ENCODE measurements at places on chromosomes 5 and 9.

GRCh38 chr9:135040892-135041291, 46.6 kb upstream of the OLFM1 start:
- no peak for DNase-seq

DNA sequence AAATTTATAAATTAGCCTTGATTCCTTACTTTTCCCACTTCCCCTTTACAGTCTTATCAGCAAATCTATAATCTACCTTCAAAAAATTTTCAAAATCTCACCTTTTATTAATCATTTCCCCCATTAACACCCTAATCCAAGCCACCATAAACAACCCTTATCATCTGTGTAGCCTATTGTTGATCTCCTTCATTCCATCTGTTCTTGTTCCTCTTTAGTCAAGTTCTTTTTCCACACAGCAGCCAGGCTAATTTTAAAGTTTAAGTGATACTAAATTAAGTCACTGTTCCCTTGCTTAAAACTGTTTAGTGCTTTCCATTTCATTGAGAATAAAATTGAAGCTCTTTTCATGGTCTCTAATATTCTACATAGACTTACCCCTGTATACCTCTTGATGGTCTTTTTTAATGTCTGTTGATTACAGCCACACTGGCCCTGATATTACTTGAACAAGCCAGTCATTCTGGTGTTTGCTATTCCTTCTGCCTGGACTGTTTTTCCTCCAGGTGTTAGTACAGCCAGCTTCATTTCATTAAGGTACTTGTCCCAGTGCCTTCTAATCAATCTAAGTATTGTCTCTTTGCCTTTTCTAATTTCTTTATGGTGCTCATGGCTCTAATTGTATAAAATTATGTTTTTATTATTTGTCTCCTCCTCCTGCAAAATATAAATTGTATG, 31.1 kb downstream of the GPR151 start:
- DNase-seq: no peak

- DNase-seq: no peak
Measured at GRCh38 chr5:88678770-88679381, 204.1 kb downstream of the MEF2C start.

DNA sequence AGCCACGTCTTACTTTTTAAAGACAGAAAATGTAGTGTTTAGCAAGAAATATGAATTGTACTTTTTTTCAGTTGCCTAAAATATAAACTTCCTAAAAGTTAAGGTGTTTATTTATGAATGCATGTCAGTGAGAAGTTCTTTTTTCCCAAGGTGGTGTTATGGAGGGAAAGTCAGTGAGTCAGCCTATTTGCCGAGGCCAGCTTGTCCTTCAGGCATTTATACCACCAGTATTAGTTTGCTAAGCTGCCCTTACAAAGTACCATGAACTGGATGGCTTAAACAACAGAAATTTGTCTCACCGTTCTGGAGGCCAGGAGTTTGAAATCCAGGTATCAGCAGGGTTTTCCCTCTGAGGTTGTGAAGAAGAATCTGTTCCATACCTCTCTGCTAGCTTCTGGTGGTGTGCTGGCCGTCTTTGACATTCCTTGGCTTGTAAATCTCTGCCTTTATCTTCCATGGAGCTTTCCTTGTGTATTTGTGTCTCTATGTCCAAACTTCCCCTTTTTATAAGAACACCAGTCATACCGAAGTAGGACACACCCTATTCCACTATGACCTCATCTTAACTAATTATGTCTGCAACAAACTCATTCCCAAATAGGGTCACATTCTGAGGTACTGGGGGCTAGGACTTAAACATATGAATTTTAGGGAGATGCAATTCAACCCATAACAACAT, 38.4 kb downstream of the PRKACG start:
- no peak for DNase-seq

- DNase-seq: no peak
Measured at GRCh38 chr5:132251220-132251725, 6.2 kb upstream of the PDLIM4 start.

DNA sequence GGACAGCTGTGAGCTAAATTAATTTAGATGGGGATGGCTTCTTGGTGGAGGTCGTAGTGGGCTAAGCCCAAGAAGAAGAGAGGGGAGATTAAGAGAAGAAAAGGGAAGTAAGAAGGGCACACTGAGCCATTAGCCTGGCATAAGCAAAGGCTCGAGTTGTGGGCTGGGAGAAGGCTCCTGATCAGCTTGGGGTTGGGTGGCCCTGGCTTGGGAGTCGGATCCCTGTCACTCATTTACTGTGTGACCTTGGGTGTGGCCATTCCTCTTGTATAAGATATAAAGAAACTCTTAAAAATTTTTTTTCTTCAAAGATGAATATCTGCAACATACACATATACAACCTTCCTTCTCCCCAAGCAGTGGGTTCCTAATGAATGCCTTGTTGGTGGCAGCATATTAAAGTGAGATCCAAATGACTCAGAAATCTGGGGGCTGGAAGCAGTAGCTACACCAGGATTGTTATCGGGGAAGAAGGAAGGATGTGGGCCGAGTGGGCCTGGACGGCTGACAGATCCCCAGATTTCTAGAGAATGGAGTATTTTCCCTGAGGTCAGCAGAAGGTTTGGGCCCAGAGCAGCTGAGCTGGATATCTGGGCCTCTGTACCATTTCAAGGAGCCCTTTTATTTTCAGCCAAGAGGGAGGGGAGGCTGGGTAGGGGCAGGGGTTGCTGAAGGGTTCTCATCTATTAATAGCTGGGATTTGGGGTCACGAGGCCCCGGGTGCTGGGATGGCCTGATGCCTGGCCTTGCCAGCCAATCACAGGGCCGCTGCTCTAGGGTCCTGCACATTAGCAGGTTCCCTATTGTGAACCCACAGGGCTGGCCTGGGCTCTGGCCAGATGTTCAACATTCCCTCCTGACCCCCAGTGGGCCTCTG, 52.1 kb downstream of the PPARGC1B start:
- DNase-seq: no peak

GRCh38 chr5:100788417-100788816, 114.7 kb downstream of the ST8SIA4 start:
- DNase-seq: no peak

DNA sequence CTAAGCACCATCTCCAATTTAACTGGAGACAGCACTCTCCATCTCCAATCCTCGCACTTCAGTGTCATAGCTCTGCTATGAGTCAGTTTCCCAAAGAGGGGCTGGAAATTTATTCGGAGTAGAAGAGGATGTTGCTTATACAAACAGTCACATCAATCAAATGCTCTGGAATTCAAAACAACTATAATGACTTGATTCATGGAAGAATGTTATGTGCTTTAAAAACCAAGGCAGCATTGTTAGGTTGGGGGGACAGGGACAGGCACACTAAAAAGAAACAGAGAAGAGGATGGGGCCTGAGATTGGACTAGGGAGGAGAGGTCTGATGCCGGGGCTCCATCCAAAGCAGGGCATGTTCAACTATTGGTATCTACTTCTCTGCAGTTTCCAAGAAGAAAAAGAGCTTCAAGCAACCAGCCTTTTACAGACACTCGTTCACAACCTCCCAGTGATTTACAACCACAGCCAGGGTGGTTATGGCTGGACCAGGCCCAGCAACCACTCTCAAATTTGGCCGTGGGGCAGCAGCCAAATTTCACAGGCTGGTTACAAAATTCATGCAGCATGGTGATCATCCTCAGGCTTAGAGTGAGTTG, 117.5 kb upstream of the ZNF366 start:
- no peak for DNase-seq

GRCh38 chr9:114275246-114276004, 47.5 kb upstream of the ORM1 start:
- DNase-seq: no peak

- DNase-seq: no peak
Measured at GRCh38 chr9:118008246-118008645, 304.0 kb downstream of the TLR4 start.

DNA sequence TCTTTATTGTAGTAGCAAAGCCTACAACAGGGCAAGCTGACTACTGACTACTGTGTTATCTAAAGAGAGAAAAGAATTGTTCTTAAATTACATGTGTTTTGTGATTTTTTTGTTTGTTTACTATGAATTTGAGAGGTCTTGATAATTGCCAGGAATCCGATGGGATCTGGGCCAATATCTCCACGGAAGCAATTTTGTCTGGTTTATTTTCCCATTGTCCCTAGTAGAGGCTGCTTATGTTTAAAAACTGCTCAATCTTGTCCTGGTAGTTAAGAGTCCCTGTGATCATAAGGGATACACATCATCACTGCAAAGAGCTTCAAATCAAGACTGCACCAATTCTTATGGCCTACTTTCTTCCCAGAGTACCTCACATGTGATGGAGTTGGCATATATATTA, 94.4 kb downstream of the GLDC start:
- no peak for DNase-seq

GRCh38 chr5:146395193-146395592, 51.9 kb upstream of the TCERG1 start:
- DNase-seq: no peak

- DNase-seq: no peak
Measured at GRCh38 chr5:95027151-95027721, 257.7 kb downstream of the MCTP1 start.

DNA sequence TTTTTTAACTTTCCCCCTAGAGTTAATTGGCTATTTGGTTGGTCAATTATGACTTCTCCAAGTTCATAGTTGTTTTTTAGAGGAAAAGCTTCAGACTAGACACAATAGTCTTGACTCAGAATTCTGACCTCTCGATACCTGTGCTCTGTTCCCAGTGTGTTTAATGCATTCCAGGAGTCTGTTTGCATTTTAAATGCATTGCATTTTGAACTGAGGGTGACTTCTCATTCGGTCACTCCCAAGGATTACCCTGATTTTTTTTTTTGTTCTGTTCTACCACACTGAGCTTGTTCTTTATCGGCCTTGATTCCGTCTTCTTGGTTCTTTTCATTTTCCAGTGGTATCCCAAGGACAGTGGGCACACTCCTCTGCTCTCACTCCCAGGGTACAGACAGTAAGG, 16.3 kb downstream of the ARHGEF28 start:
- DNase-seq: no peak

DNA sequence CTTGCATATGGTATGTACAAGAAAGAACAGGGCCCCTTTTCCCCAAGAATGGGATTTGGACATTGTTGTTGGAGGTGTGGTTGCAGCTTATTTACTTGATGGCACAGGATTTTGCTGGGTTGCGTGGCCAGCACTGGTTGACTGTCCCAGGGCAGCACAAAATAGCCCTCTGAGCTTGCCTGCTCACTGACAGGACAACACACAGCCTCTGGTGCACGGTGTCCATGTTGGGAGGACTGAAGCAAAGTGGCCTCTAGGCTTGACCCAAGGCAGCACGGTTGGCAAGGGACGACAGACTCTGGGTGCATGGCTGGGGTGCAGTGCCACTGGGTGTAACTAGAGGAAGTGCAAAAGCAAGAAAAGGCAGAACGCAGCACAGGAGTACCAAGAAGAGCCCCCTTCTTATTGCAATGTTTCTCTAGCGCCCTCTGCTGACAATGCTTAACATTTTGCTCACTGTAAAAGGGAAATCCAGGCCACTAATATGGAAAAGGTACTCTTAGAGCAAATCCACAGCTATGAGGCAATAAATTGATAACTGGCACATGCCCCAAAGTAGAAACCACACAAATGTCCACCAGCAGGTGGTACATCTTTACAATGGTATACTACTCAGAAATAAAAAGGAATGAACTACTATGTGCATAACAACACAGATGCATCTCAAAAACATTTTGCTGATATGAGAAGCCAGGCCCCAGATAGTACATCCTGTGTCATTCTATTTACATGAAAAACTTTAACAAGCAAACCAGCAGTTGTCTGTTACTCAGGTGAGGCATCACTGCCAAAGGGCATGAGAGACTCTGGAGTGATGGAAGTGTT, 47.4 kb upstream of the BARX1 start:
- DNase-seq: peak; percentile 46

- no peak for DNase-seq
Measured at GRCh38 chr9:107704774-107705173, 215.2 kb upstream of the KLF4 start.

GRCh38 chr5:58922461-58923171, 339.7 kb downstream of the RAB3C start:
- no peak for DNase-seq

DNA sequence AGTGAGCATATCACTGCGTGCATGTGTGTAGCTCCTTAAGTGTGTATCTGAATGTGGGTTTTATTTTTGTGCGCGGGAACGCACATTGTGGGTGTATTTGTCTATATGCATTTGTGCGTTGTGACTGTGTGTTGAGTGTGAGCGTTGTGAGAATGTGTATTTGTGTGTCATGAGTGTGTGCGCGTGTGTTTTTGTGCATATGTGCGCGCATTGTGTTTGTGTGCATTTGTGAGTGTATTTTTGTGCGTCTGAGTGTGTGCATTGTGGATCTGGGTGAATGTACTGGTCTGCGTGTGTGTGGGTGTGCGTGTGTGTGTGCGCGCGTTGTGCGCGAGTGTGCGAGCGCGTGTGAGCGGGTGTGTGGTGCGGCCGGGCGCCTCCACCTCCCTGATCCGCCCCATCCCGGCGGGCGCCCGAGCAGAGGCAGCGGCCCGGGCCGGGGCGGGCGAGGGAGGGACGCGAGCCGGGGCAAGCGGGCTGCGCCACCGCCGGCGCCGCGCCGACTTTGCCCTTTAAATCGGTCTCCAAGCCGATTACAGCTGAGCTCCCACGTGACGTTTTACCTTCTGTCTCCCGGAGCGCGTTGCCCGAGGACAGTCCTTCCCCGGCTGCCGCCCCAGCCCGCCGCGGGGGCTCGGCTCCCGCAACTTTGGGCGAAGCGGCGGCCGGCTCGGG, at the start of gene RASGRF2:
TSS of gene RASGRF2 (plus strand) at position 596 of the 675 bp plus-strand sequence. CDS start 376 bp downstream, outside the sequence.
- DNase-seq: no peak

GRCh38 chr9:19120877-19121276, 6.4 kb downstream of the PLIN2 start:
- no peak for DNase-seq

GRCh38 chr9:125961072-125961471, 213.9 kb downstream of the PBX3 start:
- DNase-seq: no peak

DNA sequence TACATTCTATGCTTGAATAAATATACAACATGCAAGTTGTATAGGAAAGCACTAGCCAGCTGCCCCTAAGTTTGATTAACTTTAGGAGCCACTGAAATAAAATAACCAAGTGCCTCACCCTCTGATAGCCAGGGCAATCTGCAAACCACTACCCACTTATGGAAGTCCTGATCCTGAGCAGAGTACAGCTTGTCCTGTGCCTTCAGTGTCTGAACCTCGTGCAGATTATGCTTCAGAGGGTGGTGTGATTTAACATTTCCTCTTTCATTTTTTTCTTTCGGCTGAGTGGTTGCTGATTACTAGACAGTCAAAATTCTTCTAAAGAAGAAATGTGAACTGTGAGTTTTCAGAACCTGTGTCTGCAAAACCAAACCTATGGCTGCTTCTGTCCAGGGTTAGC, 327.7 kb downstream of the PIK3R1 start:
- no peak for DNase-seq

GRCh38 chr9:88680505-88681160, 145.7 kb downstream of the NXNL2 start:
- DNase-seq: no peak

- DNase-seq: no peak
Measured at GRCh38 chr5:132114150-132115121, 40.8 kb downstream of the CSF2 start.

- DNase-seq: no peak
Measured at GRCh38 chr9:129972816-129973215, 70.2 kb downstream of the FNBP1 start.

Data from NCI-H774 (cell line).